ENCODE measurements at places on chromosomes 5 and 9.

- DNase-seq: no peak
Observed at GRCh38 chr5:151820903-151821302, 49.1 kb downstream of the G3BP1 start.

GRCh38 chr9:128943832-128944620 is 3.4 kb downstream of the DOLK start:
- no peak for DNase-seq

DNA sequence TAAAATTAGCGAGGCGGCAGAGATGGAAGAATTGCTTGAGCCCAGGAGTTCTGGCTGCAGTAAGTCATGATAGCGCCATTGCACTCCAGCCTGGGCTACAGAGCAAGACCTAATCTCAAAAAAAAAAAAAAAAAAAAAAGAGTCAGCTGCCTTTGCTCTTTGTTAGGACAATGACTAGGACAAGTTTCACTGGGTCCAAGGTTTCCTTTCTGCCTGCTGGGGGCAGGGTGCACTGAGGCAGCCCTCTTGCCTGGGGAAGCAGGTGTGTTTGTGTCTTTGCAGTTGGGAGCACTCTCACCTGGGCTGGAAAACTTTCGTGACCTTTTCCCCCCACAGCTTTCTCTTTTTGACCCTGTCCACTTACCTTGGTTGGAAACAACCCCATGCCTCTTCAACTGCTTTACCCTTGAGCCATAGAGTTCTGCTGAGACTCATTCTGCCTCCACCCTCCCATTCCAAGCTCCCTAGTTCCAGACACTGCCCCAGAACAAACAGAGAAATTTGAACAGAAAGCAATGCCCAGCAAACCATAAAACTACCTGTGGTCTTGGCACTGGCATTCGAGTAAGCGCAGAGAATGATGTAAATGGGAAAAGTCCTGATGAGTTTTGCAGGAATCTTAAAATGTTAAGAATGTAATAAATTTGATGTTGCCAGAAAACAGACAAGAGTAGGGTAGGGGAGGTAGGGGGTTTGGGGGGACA is 17.0 kb upstream of the MYO10 start:
- DNase-seq: no peak

GRCh38 chr9:7095058-7095457 is 337.3 kb downstream of the KDM4C start:
- DNase-seq: no peak

DNA sequence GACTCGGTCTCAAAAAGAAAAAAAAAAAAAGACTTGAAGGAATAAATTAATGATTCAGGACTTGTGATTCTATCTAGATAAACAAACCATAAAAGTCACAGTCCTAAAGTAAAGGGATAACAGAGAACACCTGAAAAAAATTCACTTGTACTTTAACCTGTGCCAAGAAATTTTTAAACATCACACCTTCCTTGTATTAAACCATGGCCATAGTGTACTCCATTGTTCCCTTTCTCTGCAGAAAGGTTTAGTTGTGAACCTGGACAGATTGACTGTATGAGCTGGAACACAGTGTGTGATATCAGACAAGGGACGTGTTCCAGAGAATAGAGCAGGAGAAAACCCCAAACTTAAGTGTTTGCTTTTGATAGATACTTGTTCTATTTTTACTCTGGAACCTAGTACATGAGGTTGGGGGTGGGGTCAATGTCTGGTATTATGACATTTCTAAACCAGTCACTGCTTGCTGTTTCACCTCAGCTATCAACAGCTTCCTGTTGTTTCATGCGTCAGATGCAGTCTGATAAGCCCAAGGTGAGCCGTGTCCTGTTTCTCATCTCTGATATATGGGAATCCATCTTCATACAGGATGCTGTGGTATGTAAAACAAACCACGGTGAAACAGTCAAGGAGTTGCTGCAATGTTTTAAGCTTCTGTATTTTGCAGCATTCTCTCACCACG is 62.5 kb upstream of the ITGA1 start:
- no peak for DNase-seq

DNA sequence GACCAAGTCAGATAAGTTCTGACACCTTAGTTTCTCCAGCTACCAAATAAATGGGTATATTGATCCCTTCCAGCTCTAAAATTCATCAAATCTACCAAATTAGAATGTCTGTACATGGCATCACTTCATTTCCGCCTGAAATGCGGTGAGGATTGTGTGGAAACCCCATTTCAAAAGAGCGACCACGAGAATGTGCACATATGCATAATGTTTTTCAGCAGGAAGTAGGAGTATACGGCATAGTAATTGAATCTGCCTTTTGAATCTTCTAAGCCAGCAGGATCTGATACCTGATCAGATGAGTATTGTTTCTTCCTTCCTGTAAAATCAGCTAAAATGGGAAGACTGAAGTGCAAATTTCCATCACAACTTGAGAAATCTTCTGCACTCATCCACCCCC is 418.6 kb downstream of the TMEM38B start:
- DNase-seq: no peak

DNA sequence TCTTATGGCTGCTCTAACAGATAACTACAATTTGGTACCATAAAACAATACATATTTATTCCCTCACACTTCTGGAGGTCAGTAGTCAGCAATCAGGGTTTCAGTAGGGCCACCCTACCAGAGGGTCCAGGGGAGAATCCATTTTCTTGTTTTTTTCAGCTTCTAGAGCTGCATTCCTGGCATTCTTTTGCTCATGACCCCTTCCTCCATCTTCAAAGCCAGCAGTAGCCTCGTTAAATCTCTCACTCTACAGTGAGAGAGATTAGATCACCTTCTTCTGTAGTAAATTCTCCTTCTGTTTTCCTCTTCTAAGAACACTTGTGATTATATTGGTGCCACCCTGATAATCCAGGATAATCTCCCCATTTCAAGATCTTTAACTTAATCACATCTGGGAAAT is 187.4 kb downstream of the RFK start:
- no peak for DNase-seq

- DNase-seq: peak; percentile 78
Observed at GRCh38 chr5:150801117-150801927, 22.8 kb downstream of the SMIM3 start.

GRCh38 chr5:82720213-82721086 is 356.7 kb downstream of the TMEM167A start:
- DNase-seq: no peak

DNA sequence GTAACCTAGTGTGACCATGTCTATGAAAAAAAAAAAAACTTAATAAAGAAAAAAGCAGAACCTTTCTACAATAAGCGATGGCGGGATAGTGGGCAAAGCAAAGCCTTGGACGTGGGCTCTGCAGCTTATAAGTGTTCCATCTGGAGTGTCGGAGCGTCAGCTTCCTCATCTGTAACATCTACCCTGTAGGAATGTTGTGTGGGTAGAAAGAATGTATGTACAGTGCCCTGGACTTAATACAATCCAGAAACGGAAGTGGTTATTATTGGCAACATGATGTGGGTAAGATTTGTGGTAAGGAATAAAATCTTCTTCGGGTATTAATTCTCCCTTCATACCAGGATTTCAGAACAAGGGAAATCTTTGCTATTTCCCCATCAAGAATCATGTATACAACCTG is 66.5 kb downstream of the SEMA5A start:
- DNase-seq: no peak

- DNase-seq: no peak
Observed at GRCh38 chr9:112624711-112625707, 92.9 kb downstream of the INIP start.

DNA sequence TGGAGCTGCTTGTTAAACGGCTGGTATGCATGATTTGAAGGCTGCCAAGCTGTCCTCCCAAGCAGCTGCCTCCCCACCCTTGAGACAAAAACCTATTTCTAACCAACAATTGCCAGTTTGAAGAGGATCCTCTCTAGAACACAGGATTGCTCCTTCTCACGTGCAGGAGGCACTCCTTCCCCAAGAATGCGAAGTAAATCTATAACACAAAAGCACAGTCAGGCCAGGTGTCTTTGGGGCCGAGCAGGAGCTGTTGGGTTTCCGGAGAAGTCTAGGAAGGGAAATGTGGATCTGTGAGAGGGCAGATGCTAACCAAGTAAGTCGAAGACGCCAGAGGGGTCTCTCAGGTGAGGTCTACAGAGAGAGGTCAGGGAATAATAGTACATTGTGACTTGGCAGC is 35.4 kb upstream of the GNPDA1 start:
- DNase-seq: no peak

GRCh38 chr5:178119915-178120606 is 6.7 kb downstream of the N4BP3 start:
- DNase-seq: no peak

- DNase-seq: no peak
Observed at GRCh38 chr9:78707481-78707991, 410.6 kb downstream of the PSAT1 start.

DNA sequence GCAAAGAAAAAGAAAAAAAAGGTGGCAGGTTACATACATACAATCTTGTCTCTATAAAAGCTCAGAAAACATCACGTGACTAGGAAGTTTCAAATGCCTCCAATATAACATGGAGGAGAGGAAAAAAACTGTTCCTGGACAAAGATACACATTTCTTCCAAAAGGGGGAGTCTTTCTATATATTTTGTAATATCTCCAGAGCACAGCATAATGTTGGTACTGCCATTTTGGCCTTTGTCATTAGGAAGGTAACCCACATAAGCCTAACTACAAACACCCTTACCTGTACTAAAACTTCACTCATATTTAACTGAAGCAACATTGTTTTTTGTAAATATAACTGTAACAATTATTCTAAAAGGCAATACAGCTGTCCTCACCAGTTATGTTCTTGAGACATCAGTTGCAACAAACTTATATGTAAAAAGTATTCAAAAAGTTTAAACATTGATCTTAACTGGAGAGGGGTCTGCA is 1.2 kb upstream of the BTF3 start:
- DNase-seq: peak; percentile 17

GRCh38 chr9:121944711-121945191 is 148.4 kb downstream of the TTLL11 start:
- no peak for DNase-seq

DNA sequence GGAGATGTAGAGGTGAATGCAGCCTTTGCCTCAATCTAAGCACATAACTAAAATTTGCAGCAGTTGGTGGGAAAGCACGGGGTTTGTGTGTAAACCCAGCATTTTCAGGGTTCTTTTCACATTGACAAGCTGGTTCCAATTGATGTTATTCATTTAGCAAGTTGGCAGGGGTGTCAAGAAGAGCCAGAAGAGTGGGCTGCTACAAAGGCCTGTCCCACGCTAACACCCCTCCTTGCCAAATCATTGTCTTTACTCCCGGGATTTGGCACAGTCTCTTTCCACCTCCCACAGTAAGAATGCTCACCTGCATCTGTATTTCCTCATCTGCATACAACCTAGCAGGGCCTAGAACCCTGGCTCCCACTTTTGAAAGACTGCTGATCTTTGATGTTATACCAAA is 11.8 kb downstream of the RGMB start:
- no peak for DNase-seq

DNA sequence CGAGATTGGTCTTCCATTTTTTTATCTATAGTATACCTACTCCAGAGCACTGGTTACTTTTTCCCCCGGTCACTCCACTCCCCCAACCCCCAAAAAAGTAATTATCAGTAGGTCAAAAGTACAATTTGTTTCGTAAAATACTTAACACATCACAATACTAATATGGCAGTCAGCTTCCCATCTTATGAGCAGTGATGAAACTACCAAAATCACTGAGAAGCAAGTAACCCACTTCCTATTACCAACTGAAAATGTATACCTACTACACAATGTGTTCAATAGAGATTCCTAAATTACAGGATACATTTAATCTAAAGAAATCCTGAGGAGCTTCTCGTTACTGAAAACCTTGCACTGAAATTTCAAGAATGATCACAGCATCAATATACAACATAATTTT is 1.9 kb downstream of the CERT1 start:
- no peak for DNase-seq

- DNase-seq: no peak
Observed at GRCh38 chr9:5876711-5877110, 14.0 kb upstream of the MLANA start.

DNA sequence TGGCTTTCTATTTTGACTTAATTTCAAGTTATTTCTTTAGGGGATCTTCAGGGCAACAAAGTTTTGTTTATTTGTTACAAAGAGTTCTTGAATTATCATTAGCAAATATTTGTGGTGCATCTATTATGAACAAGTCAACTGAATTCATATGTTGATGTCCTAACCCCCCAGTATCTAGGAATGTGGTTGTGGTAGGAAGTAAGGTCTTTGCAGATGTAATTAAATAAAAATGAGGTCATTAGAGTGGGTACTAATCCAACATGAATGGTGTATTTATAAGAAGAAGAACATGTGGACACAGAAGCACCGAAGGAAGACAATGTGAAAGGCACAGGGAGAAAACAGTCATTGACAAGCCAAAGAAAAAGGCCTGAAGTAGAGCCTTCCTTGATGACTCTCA is 474.0 kb upstream of the DAB2 start:
- no peak for DNase-seq

- no peak for DNase-seq
Observed at GRCh38 chr9:37034305-37034937, 353 bp upstream of the PAX5 start.

- DNase-seq: peak; percentile 70
Observed at GRCh38 chr5:40797273-40798011, 732 bp downstream of the PRKAA1 start.

GRCh38 chr9:105205787-105206495 is 38.5 kb upstream of the SLC44A1 start:
- DNase-seq: peak; percentile 88

- DNase-seq: no peak
Observed at GRCh38 chr5:105392710-105393149, 1830.1 kb upstream of the NUDT12 start.

DNA sequence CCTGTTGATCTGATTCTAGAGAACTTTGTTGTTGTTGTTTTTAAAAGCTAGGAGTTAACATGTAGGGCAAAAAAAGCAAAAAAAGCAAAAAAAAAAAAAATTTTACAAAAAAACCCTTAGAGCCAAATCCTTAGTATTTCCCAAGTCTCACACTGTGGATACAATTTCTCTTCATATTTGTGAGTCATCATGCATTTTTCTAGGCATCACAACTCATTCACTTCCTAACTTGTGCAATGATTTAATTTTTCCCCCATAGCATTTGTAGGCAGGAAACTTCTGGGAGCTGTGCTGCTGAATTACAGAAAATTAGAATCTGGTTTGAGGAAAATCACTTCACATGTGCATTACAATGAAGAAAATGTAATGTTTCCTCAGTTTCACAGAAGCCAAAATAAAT is 91.9 kb downstream of the MARCHF3 start:
- no peak for DNase-seq

DNA sequence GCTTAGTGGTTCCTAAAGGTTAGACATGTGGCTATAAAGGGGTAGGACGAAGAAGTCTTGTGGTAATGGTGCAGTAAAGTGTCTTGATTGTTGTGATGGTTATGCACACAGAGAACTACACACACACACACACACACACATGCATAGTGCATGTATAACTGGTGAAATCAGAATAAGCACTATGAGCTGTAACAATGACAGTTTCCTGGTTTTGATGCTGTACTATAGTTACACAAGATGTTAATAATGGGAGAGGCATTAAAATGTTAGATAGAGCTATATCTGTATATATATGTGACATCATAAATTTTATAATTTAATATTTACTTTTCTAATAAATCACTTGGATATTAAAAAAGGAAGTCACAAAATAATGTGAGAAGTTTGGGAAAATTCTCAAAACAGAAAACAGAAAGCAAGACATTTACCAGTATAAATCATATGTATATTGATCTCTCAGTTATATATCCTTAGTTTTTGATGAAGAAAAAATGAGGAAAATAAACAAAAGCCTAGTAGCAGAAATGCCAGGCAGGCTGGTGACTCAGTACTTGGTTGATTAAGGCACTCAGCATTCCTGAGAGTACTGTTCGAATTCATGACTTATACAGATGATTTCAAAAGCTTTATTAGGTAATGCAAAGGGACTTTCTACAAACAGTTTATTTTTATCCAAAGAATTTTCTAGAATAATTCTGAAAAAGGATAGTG is 350.5 kb upstream of the DAB2 start:
- DNase-seq: no peak

Data from right lung (tissue), 10 donors.